T-cell (primary cell): ENCODE measurements at places on chromosomes 2 and 18. TPM values are rescaled to one million over a fixed set of nuclear protein-coding genes. Genes with fewer than 3 reads are reported as not detected.

Gene ATP8B1
- total RNA-seq, result 0.44 TPM

Gene CYBRD1
- 0.85 TPM for total RNA-seq

Gene PDE1A
- not detected for total RNA-seq

GRCh38 chr18:52582061-52582460 lies 242.1 kb downstream of the DCC start:
- no peaks in the 10 kb centered on the region for H3K4me1 ChIP-seq
- H3K27ac ChIP-seq, result no peak overlapping the region
- no peaks in the 10 kb centered on the region for H3K27me3 ChIP-seq
- no peak for DNase-seq
- H3K36me3 ChIP-seq, result no peaks in the 10 kb centered on the region

DNA sequence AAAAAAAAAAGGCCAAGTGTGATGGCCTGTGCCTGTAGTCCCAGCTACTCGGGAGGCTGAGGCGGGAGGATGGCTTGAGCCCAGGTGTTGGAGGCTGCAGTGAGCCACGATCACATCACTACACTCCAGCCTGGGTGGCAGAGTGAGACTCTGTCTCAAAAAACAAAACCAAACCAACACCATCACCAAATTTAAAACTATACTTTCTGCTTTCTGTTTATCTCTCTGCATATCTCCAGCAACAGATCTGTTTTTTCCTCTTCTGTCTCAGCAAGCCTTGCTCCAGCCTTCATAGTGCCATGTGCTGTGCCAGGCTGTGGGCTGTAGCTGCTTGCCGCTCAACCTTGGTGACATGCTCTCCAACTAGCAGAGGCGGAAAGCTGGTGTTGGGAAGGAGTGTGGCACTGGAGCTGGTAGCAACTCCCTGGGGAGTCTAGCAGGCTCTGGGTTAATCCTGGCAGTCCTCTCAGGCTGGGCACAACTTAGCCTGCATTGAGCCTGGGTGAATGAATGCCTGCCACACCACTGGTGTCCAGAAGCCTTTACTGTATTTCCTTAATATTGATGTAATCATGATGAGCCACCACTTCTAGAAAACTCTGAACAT lies 204.1 kb downstream of the LDLRAD4 start:
- H3K4me1 ChIP-seq, result peaks cover 4% of the 10 kb centered on the region
- H3K36me3 ChIP-seq, result no peaks in the 10 kb centered on the region
- DNase-seq, result no peak
- H3K27me3 ChIP-seq, result no peaks in the 10 kb centered on the region

DNA sequence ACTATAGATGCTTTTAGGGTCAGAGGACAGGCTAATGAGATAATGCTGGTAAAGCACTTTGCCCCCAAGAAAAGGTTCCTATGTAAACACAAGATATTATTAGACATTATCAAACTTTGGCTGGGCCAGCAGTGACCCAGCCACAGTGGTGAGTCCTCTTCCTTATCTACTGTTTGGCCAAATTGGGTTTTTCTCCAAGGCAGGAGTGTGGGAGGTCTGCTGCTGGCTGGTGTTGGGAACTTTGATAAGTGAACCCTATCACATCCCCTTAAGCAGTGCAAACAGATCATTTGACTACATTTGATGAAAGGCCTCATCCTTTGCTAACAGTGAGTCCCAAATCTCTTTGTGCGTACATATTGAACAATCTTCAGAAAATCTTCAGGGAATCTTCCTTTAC lies 16.2 kb downstream of the FZD7 start:
- H3K27ac ChIP-seq, result no peak overlapping the region
- no peak overlapping the region for H3K4me3 ChIP-seq
- no peaks in the 10 kb centered on the region for H3K27me3 ChIP-seq
